Activated CD8-positive, alpha-beta memory T cell treated with anti-CD3 and anti-CD28 coated beads for 1 hour (primary cell): ENCODE measurements at places on chromosomes 5 and 9.

DNA sequence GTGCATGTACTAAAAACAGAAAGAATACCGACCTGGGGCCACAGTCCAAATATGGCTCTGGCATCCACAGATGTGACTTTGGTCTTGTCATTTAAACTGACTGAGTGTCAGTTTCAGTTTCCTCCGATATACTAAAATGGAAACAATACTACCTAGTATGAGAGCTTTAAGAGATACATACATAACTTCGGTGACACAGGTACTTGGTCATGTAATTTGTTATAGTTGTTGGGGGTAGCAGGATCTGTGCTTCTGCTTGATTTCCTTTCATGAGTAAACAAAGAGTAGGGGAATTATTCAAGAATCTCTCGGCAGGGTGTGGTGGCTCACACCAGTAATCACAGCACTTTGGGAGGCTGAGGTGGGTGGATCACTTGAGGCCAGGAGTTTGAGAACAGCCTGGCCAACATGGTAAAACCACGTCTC lies 32.1 kb downstream of the MTMR12 start:
- DNase-seq, result no peak

DNA sequence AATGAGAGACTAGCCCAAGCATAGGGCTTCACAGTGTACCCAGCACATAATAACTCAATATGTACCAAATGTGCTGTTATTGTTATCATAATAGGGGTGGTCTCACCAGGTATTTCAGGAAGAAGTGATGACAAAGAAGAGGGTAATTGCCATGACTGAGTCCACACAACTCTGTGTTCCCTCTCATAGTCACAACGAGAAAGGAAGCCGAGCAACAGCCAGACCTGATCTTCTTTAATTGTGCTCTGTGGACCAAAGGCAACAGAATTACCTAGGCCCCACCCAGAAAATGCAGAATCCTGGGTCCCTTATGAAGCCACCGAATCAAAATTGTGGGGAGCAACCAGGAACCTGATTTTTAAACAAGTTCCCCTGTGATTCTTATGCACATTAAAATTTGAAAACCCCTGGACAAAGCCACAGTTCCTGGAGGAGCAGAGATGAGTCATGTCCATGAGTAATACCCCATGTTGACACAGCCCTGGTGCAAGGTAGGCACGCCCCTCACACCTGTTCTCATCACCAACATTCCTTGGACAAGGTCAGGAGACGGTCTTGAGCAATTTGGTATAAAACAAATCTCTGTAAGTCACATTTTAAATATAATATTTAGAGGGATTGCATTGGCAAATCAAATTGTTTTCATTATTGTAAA lies 5.2 kb downstream of the FGF1 start:
- DNase-seq, result no peak

DNA sequence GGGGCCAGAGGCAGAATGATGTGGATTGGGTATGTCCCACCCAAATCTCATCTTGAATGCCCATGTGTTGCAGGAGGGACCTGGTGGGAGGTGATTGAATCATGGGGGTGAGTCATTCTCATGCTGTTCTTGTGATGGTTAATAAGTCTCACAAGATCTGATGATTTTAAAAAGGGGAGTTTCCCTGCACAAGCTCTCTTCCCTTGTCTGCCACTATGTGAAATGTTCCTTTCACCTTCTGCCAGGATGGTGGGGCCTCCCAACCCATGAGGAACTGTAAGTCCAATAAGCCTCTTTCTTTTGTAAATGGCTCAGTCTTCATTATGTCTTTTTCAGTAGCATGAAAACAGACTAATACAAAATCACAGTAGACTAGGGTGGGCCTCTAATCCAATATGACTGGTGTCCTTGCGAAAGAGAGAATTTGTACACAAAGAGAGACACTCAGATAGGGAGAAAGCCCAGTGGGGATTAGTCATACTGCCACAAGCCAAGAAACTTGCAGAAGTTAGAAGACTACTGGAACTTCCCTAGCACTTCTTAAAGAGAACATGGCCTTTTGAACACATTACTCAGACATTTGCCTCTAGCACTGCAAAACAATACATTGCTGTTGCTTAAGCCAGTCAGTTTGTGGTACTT lies 68.4 kb downstream of the ANXA1 start:
- DNase-seq, result no peak

DNA sequence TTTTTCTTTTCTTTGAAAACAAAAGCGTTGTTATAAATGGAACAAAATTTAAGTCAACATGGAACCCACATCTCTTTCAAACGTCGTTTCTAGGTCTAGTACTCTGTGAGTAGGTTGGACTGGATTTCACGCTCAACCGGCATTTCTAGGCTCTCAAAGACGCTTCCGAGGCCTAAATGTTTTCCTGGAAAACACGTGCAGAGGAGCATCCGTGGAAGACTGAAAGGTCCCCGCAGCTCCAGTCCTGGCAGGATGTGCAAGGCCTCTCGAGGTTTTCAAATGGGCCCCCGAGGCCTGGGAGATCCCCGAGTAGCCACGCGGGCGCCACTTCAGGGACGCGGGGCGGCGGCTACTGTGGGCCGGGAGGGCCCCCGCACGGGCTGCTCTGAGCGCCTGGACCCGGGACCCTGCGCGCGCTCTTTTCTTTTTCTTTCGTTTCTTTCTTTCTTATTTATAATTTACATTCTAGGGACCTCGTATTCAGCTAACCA lies 4.2 kb upstream of the IRX2 start:
- DNase-seq, result no peak

- no peak for DNase-seq
Observed at GRCh38 chr9:13450723-13451122, 171.2 kb upstream of the MPDZ start.

DNA sequence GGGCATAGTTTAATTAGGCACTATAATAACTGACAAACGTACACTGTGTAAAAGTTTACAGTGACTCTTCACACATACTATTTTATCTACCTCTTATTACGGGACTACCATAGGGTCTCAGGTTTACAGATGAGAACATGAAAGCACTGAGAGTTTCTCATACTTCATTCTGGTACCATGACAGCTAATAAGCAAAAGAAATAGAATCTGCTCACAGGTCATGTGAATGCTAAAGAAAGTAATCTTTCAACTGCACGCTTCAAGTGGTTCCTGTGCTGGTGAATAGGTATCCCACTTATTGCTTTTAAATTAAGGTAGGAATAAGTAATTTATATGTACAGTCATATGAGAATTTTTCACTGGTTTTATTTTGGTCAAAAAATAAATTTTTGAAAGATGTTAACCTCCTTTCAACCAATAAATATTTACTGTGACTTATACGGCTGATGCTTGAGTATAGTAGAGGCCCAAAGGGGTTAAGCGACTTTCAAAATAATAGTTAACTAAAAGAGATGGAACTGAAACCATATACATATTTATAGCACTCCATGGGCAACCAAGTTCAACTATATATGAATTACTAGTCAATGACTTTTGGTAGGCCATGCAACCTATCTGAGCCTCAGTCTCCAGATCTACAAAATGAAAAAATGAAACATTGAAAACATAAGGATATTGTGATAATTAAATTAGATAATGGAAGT lies 8.1 kb downstream of the CDKN2A start:
- no peak for DNase-seq

DNA sequence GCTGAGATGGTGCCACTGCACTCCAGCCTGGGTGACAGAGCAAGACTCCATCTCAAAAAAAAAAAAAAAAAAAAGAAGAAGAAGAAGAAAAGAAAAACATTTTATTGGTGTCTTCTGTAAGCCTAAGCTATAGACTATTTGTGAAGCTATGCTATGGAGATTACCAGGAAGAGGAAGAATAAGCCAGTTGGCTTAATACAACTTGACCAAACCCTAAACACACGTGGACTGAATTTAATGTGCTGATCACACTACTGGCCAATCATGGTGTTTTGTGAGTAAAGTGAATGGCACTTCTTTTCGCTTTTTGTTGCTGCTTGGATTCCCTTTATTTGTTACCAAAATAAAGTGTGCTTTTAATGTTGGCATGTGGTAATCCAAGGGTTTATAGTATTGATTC lies 49.9 kb downstream of the GGTA1 start:
- no peak for DNase-seq

DNA sequence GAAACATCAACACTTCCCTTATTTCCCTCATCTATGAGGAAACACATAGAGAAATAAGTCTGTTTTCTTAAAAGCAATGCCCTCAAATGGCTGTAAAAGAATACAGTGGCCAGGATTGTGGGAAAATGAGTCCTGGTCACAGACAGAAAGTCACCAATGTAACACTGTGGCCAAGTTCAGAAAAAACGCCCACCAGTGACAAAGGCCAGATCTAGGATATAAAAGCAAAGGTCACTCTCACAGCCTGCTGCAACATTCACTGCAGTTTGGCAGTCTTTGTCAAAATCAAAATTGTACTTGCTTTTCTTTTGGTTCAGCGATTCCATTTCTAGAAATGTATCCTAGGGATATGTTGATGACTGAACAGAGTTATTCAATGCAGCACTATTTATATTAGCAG lies 30.5 kb downstream of the TSSK1B start:
- DNase-seq, result no peak

GRCh38 chr9:136047775-136048559 lies 47.1 kb downstream of the NACC2 start:
- DNase-seq, result no peak

GRCh38 chr5:38607396-38607795 lies 51.0 kb upstream of the LIFR start:
- no peak for DNase-seq

- DNase-seq, result no peak
Observed at GRCh38 chr5:137825165-137825564, 42.5 kb upstream of the MYOT start.

DNA sequence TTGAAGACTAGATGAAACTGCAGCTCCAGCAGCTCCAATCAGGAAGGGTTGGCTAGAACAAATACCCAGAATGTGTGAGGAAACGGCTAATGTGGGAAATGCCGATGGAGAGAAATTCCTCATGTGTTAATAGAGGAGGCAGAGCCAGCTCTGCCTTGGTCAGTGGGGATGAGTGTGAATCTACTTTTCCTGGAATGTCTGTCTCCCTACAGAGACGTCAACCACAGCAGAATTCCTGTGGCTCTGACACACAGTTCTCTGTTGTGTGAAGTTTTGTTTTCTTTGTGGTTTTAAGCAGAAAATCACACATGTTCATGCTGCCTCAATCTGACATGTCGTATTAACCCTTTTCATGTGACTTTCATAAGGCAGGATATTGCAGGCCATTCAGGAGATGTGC lies 476.6 kb upstream of the WWC1 start:
- DNase-seq, result no peak

- no peak for DNase-seq
Observed at GRCh38 chr5:10676946-10677345, 84.1 kb downstream of the DAP start.

GRCh38 chr9:14741369-14741768 lies 18.8 kb upstream of the CER1 start:
- no peak for DNase-seq

- DNase-seq, result no peak
Observed at GRCh38 chr5:172846677-172847076, 12.6 kb downstream of the ERGIC1 start.

DNA sequence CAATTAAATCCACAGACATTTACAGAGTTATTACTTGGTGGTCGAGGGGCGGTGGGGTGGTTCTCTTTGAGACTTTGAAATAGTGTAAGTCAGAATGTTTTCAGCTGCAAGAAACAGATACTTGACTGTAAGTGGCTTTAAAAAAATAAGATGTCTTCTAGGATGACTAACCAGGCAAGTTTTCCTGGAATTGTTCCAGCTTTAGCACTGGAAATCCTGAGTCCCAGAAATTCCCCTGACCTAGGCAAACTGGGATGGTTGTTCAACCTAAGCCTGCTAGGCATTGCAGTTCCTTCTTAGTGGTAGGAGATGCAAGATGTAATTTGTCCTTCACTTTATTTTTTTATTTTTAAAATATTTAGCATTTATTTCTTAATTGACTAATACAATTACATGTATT lies 169.5 kb upstream of the POC5 start:
- DNase-seq, result no peak

GRCh38 chr9:37187713-37188439 lies 67.5 kb downstream of the ZCCHC7 start:
- DNase-seq, result no peak
